Substantia nigra (tissue), 51 donors: ENCODE measurements at places on chromosomes 2 and 18.

GRCh38 chr18:56314396-56314795 is 324.0 kb downstream of the TXNL1 start:
- no peak for DNase-seq

DNA sequence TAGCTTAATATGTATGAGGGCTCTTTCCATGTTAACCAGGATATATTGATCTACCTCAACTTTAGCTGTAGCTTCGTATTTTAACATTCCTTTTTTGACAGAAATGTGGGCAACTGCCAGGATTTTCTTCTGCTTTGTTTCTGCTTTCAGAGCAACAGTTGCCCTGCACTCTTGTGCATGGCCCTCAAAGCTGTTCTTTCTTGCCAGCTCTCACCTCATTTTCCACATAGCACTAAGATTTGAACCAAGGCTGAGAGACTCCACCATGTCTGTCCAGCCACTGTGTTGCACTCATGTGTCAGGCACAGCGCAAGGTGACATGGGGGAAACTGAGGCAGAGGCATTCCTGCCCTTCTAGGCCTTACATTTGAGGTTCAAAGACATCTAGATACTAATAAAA is 422.8 kb upstream of the RAB12 start:
- DNase-seq: no peak

DNA sequence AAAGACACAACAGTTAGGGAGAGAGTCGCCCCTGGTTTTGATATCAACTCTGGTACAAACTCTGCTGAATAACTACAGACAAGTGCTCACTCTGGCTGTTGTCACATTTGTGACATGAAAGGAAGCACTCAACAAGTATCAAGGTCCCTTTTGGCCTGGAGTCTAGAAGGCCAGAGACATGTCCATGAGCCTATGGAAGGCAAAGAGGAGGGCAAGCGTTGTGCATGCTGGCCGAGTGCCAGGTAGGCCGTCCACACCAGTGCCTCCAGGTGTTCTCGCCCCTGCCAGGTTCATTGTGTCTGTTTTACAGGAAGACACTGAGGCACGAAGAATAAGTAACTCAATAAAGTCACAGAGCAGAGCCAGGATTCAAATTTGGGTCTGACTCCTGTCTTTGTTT is 21.1 kb downstream of the ILKAP start:
- no peak for DNase-seq

DNA sequence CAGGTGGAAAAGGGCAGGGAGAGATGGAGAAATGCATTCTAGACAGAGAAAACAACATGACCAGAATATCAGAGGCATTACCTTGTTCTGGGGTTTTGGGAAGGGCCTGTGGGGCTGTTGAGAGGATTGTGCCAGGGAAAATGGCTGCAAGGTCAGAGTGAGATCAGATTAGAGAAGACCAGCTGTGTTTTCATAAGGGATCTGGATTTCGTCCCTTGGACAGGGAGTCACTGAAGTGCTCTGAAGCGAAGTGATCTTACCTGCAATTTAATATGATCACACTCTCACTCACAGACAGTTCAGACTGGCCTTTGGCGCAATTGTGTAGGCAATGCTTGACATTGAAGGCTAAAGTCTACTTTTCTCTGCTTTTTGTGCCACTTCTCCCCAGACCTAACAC is 20.3 kb upstream of the REG3G start:
- no peak for DNase-seq

- DNase-seq: no peak
Measured at GRCh38 chr2:67312871-67313270, 84.3 kb upstream of the ETAA1 start.

- DNase-seq: no peak
Measured at GRCh38 chr18:22213333-22213973, 44.1 kb downstream of the GATA6 start.

DNA sequence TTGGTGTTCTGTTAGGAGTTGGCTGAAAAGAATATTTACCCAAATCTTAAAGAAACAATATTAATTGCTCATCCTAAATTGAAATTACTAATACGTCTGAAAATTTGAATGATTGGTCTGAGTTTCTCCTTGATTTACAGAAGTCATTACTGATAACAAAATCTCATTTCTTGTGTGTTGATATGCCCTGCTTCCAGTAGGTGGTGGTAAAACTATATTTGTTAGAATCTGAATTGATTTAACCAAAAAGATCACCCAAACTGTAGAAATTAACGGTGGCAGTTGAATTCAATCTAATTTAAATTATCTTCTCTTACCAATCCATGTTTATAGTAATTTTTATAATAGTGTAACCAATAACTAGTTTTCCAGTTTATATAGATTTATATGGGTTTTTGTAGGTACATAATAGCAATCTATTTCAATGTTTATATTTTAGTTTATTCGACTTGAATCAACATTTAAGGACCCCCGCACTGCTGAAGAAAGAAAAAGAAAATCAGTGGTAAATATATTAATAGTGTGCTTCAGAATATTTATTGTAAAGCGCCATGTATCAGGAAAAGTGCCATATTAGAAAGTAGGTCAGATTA is 38.3 kb downstream of the PAPOLG start:
- DNase-seq: no peak

DNA sequence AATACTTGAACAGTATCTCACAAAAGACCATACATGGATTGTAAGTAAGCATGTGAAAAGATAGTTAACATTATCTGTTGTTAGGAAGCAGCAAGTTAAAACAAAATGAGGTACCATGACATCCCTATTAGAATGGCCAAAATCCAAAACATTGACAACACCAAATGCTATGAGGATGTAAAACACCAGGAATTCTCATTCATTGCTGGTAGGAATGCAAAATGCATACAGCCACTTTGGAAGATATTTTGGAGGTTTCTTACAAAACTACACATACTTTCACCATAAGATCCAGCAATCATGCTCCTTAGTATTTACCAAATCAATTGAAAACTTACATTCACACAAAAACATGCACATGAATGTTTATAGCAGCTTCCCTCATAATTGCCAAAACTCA is 30.9 kb upstream of the ICOS start:
- no peak for DNase-seq

DNA sequence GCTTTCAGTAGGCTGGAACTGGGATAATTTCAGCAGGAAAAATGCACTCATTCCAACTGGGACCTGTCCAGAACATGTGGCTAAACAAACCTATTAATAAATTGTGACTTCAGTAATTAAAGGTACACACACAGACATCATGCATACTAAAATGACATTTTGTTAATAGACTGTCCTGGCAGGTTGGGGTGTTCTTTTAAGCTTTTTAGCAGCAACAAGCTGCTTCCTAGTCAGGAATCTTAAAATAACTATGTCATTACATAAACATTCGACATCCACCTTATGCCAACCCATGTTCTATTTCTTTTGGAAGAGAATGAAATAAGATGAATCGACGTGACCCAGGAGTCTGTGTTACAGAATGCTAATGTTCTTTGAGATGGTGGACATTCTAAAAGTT is 435.7 kb downstream of the TXNL1 start:
- DNase-seq: no peak

- DNase-seq: no peak
Measured at GRCh38 chr2:206457188-206457634, 13.9 kb downstream of the ADAM23 start.

- no peak for DNase-seq
Measured at GRCh38 chr18:6624661-6625311, 104.7 kb upstream of the ARHGAP28 start.

DNA sequence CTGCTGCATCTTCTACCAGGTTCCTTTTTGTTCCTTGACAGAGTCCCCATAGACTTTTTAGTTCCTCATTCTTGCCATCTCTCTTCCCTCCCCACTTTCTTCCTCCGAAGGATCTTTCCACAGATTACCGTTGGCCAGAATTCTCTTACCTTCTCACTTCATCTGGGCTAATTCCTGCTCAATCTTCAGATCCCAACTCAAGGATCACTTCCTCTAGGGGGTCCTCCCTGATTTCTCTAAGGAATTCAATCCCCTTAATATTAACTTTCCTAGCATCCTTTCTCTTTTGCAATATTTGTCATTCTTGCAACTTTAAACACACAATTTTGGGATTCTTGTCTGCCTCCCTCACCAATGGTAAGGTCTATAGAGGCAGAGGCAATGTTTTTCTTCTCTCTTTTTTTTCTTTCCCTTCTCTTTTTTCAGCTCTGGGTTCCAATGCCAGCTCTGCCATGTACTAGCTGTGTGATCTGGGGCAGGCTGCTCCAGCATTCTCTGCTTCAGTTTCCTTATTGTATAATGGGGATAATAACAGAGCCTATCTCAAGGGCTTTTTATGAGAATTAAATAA is 5.4 kb upstream of the KCNE4 start:
- DNase-seq: no peak

GRCh38 chr2:229691631-229692030 is 22.7 kb downstream of the DNER start:
- no peak for DNase-seq

GRCh38 chr2:120251880-120252224 is 800 bp upstream of the RALB start:
- no peak for DNase-seq

- DNase-seq: no peak
Measured at GRCh38 chr2:38187541-38188011, 111.6 kb upstream of the CYP1B1 start.

DNA sequence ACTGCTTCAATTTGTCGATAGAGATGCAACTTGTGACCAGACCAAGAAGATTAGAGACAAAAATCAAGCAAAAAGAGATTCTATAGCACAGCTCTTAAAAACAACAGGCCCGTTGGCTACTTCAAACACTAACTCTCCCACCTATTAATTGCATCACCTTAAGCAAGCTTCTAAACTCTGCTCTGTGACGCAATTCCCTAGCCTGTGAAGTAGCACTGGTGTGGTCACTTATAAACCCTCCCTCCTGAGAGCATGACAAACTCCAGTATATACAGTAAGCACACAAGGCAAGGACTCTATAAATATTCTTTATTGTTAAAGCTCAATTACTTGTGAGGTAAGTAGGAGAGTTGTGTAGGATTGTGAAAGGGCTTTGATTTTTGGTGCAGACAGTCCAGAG is 72.3 kb downstream of the CMPK2 start:
- DNase-seq: no peak

GRCh38 chr2:67950018-67950417 is 112.8 kb downstream of the C1D start:
- no peak for DNase-seq

- DNase-seq: no peak
Measured at GRCh38 chr2:30213326-30213725, 18.0 kb upstream of the LBH start.

DNA sequence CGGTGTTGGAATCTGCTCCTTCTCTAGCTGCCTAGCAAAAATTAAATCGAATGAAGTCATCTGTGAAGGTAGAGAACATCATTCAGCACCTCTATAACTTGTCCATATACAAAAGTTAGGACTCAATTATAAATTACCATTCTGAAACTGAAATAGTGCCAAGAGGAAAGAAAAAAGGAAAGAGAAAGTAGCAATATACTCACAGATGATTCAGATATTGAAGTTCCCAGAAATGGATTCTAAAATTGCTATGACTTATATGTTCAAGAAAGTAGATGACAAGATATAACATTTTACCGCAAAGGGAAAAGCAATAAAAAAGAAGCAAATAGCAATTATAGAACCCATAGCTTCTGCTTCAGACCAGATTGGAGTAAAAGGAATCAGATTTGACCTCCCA is 333.6 kb upstream of the GYPC start:
- DNase-seq: no peak

DNA sequence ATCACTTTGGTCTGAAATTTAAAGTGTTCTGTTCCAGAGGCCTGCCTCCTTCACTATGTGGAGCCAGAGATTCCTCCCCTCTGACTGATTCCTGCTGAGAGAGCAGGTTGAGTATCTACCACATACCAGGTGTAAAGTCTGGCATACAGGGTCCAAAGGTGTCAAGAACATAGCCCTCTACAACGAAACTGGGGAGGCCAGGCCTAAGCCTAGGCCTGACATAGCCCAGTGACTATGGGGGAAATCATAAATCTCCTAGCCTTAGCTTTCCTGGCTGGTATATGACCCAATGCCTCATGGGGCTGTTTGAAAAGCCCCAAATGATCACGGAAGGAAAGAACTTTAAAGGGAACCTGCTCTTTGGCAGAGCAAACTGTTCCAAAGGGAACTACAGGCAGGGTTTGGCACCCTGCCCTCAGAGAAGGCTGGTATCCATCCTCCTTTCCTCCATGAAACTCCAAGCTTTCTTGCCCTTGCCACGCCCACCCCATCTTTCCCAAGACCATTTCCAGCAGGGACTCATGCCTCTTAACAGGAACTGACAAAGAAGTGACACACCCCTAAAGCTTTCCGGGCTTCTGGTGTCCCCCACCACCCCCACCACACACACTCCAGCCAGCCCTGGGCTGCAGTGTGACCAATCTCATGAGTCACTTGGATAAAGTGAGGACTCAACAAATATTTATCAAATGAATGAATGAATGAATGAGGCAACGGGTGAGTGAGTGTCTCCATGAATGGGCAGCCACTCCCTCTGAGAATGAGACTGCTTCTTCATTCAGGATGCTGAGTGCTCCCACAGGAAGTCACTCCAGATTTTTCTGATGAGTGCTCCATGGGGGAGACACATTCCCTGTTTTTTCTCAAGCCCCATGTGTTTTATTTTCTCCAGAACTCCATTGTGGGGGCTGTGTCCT is 114.5 kb upstream of the STPG4 start:
- no peak for DNase-seq

DNA sequence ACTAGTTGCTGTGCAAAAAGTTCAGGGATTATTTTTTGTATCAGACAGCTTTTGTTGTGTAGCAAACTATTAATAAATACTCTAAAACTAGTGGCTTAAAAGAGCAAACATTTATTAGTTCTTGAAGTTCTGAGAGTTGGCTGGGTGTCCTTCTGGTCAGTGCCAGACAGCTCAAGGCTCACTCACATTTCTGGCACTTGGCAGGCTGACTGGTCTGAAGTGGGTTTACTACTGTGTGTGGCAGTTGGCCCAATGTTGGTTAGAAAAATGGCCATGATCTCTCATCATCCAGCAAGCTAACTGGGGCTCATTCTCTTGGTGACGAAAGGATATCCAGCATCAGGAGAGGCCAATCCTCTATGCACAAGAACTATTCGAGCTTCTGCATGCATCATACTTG is 71.4 kb upstream of the ZNF385B start:
- no peak for DNase-seq

DNA sequence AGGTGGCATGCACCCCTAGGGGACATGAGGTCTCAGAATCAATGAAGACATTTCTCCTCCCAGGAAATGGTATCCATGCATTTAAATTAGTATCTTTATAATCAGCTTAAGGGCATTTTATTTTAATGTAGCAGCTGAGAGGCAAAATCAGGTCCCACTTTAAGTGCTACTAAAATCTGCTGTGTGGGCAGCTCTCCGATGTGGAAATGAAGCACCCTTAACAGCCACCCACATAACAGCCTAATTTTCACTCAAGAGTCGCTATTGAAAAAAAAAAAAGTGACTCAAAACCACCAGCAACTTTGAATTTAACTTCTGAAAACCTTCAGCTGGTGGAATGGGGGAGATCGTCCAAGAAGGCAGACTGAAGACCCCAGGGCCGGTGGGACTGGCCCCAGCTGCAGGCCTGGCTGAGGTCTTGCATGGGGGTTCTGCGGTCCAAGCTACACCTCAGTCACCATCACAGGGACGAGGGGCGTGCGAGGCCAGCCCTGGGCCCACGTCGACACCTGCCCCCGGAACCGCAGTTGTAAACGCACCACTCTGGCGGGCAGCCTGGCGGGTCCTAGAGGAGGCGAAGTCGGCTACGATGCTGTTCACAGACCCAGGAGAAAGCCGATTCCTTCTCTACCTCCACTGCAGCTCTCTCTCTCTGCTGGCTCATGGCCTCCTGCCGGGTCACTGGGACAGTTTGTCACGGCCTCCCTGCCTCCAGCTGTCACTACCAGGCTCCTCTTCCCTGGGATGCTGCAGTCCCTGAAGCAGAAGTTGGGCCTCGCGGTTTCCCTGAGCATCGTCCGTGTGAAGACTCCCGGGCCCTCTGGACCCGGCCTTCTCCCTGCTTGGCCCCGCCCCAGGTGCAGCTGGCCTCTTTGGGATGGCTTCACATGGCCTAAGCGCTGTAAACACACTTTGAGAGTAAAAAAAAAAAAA is 111.9 kb downstream of the KCNF1 start:
- no peak for DNase-seq
